ENCODE measurements at places on chromosomes 1 and 21. TPM values are rescaled to one million over a fixed set of nuclear protein-coding genes. Genes with fewer than 3 reads are reported as not detected.

DNA sequence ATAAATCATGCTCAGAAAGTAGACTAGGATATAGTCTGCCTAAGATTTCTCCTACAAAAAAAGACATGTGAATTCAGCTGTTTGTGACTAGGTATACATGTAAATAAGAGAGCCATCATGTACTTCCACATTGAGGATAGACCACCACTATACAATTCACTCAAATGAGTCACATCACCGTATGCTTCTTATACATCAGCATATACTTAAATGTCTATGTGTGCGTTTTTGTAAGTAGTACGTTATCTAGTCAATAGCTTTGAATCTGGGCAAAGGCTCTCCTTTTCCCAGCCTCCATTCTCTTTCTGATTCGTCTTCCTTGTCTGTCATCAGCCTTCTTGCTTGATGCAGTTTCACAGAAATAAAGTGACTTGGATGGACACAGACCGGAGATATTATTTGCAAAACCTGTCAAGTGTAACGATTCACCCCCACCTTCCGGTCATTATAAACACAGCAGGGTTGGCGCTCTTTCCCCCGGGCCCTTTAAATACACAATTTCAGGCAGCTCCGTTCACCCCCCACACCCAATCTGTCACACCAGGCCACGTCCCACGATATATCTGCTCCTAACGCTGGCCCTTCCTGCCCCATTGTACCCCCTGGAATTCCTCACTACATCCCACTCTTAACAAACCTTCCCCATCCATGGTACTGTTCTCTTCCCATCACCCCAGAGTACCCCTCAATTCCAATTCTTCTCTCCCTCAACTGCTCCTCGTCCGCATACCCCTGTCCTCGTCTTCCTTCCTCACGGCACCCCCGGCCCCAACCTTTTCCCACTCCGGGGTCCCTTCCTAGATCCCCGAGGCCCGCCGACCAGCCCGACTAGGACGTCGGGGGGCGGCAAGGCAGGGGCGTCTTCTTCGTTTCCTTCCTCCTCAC, 636 bp downstream of the VAMP4 start:
- DNase-seq = peak; percentile 30
- no peaks in the 10 kb centered on the region for H3K36me3 ChIP-seq
- peaks cover 7% of the 10 kb centered on the region for H3K4me1 ChIP-seq

The PTGFRN gene
- total RNA-seq = 148 TPM

- H3K27me3 ChIP-seq = peaks cover 4% of the 10 kb centered on the region
- H3K27ac ChIP-seq = no peak overlapping the region
- no peaks in the 10 kb centered on the region for H3K36me3 ChIP-seq
- DNase-seq = no peak
- no peaks in the 10 kb centered on the region for H3K4me1 ChIP-seq
- H3K4me3 ChIP-seq = no peak overlapping the region
Observed at GRCh38 chr1:57115030-57115614, 149.3 kb upstream of the C8B start.

DNA sequence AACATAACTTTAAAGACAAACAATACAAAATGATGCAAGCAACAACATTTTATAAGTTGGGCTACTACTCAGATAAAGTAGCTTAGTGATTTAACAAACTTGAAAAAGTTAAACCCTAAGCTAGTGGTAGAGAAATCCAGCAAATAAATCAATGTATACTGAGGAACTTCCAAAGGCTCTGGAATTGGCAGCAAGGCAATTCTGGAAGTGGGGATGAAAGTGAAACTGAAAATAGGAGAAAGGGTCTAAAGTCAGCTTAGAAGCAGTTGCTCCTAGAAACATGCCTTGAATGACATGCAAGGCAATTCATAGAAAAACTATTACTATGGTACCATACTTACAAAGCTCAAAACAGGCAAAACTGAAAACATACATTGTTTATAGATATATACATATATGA, 90.0 kb upstream of the CAMK1G start:
- no peak overlapping the region for H3K27ac ChIP-seq
- H3K27me3 ChIP-seq = no peaks in the 10 kb centered on the region
- H3K4me3 ChIP-seq = no peak overlapping the region
- H3K36me3 ChIP-seq = no peaks in the 10 kb centered on the region
- no peak for DNase-seq
- peaks cover 30% of the 10 kb centered on the region for H3K4me1 ChIP-seq

The CHI3L2 gene
- 0.53 TPM for total RNA-seq
